Fibroblast of skin of right quadriceps (primary cell): ENCODE measurements at places on chromosomes 7 and 10.

- no peak for DNase-seq
Measured at GRCh38 chr10:69229616-69229916, 9.4 kb downstream of the HKDC1 start.

GRCh38 chr7:20510573-20510900 is 104.9 kb upstream of the ABCB5 start:
- no peak for DNase-seq

DNA sequence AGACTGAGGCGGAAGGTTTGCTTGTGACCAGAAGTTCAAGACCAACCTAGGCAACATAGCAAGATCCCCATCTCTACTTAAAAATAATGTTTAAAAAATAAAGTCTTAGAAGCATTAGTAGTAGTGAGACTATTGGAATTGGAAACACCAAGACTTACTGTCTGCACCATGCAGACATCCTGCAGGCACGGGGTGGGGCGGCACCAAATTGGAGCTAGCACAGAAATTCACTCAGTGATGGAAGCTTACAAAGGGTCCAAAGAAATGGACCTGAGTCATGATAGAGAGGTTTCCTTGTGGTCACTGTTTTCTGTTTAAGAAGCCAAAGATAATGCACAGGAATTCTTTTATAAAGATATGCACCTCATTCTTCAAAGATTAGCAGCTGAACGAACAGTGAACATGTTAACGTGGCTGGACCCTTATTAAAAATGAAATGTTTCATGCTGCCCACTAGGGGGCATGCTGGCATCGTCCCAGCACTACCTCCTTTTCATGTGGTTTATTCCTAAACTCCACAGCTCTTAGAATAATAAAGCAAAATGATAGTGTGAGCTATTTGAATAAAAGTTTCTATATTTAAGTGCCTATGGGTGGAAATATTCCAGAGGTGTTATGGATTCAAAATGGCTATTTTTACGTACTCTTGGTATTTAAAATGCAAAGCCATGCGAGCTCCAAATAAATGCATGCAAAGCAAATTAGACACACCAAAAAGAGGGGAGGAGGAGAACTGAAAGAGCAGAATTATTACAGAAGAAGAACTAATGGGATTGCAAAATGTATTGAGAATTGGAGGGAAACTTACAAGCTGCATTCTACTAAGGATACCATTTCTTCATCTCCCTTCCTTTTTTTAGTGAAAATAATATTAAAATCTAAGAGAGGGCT is 28.6 kb downstream of the PDSS1 start:
- DNase-seq = peak; percentile 64

DNA sequence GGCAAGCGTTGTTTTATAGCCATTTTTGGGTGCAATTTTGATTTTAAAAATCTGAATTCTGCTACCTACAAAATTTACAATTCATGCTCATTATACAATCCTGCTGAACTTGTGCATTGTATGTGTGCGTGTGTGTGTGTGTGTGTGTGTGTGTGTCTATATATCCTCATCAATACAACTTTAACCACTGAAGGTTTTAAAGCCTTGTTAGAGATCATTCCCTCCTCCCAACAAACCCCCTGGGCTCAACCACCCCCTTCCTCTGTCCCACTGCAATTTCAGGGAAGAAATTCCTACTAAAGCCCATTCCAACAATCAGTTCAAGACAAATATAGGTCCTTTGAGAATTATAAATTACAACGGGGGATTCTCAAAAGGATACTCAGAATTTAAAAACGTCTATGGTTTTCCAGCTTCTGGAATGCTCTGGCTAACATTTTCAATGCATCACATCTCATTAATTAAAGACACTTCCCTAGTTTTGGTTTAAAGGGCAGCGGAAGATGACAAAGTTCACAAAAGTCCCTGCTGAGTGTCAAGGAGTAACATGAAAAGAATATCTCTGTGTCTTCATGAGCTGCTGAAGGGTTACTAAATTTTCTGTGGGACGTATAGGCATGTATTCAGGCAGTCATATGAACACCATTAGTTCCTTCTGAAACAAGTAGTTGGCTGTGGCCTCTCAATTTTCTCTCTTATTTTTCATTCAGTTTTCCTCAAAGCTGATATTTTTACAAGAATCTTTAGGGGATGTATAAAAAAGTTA is 889 bp upstream of the SEMA3A start:
- DNase-seq = peak; percentile 73

DNA sequence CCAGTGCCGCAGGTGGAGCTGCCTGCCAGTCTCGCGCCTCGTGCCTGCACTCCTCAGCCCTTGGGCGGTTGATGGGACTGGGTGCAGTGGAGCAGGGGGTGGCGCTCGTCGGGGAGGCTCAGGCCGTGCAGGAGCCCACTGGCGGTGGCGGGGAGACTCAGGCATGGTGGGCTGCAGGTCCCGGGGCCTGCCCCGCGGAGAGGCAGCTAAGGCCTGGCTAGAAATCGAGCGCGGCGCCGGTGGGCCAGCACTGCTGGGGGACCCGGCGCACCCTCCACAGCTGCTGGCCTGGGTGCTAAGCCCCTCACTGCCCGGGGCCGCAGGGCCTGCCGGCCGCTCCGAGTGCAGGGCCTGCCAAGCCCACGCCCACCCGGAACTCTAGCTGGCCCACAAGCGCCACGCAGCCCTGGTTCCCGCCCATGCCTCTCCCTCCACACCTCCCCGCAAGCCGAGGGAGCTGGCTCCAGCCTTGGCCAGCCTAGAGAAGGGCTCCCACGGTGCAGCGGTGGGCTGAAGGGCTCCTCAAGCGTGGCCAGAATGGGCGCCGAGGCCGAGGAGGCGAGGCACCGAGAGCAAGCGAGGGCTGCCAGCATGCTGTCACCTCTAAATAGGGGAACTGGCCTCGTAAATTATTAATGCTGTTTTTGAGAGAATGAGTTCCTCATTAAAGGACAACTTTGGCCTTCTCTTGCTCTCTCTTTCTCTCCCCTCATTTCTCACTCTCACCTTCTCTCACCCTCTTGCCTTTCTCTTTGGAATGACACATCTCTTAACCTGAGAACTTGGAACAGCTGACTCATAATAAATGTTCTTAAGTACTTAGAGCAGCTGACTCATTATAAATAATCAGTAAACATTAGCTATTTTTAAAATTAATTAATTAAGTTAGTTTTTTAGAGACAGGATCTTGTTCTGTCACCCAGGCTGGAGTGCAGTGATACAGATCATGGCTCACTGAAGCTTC is 4.9 kb downstream of the ACADSB start:
- DNase-seq = no peak

DNA sequence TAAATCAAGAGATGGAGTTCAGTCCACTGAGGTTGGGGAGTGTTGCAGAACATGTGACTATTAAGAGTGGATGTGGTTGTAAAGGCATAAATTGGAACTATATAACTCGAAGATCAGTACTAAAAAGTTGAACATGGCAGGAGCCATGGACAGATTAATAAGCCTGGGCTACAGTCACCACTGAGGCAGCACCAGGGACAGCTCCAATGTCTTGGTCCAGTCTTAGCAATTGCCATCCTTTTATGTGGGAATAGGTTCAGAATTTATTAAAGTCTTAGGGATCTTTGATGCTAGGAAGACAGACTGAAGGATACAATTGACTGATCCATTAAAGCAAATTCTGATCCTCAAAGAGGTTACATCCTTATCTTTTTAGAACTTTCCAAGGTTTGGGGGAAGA is 156.6 kb downstream of the ADRA2A start:
- DNase-seq = no peak

GRCh38 chr7:118245267-118246040 is 20.9 kb downstream of the ANKRD7 start:
- DNase-seq = no peak

DNA sequence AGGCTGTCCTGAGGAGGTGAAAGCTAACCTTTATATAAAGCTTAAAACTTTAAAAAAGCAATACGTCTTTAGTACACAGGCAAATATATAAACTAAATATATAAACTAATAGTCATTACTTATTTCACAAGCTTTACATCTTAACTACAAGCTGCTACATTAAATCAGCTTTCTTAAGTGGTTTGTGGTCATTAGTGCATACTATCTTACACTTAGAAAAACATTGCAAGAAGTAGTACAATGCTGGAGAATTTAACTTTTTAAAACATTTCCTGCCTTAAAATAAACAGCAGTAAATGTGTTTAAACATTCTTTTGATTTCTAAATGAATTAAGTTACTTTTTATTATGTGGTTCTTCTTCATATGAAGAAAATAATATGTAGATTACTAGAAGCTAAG is 36.3 kb downstream of the MET start:
- DNase-seq = peak; percentile 69

DNA sequence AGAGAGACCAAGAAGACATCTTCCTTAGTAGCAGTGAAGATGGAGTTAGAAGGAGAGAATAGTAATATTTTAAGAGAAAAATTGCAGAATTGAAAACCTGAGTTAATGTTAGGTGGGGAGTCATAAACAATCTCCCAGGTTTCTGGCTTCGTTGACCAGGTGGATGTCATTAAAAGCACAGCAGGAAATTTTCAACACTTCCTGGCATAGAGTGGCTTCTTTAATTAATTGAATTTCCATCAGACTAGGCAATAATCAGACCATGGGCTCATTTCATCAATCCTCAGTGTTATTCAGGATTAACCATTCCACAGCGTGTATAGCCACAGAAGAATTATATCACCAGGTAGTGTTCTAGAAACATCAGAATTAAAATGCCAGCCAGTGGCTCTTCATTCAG is 268.2 kb downstream of the CCDC3 start:
- DNase-seq = no peak

- no peak for DNase-seq
Measured at GRCh38 chr10:113434315-113434714, 118.5 kb upstream of the HABP2 start.

- DNase-seq = no peak
Measured at GRCh38 chr7:100546926-100547800, 8.2 kb downstream of the AGFG2 start.

- no peak for DNase-seq
Measured at GRCh38 chr7:25802057-25802456, 349.9 kb upstream of the NFE2L3 start.

DNA sequence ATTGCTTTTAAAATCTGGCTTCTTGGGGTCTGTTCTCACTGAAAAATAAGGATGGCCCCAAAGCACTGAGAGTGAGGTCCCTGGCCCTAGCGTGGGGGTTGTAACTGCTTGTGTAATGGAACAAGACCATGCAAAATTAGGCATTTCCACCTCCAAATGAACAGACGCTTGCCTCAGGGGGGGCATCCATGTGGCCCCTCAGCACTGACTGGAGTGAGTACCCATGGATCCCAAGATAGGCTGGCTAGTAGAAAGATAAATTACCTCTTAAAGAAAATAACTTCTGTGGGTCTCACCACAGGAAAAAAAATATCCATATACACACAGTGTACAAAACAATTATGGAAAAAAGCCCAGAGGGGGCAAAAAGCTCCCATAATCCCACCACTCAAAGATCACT is 15.2 kb upstream of the CPA1 start:
- DNase-seq = no peak

- no peak for DNase-seq
Measured at GRCh38 chr7:82704121-82704520, 260.5 kb upstream of the CACNA2D1 start.

- peak; percentile 96 for DNase-seq
Measured at GRCh38 chr10:16887565-16887964, 70.3 kb upstream of the RSU1 start.

DNA sequence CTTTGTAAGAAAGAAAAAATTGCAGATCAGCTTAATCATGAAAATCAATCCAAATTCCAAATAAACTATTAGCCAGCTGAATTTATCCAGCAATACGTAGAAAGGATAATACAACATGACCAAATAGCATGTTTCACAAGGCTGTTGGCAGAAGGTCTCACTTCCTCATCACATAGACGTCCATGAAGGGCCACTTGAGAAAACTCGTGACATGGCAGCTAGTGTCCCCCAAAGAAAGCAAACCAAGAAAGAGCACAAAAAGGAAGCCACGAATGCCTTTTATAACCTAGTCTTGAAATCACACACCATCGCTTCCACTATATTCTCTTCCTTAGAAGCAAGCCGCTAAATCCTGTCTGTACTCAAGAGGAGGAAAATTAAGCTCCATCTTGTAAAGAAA is 105.6 kb upstream of the NRBF2 start:
- no peak for DNase-seq

DNA sequence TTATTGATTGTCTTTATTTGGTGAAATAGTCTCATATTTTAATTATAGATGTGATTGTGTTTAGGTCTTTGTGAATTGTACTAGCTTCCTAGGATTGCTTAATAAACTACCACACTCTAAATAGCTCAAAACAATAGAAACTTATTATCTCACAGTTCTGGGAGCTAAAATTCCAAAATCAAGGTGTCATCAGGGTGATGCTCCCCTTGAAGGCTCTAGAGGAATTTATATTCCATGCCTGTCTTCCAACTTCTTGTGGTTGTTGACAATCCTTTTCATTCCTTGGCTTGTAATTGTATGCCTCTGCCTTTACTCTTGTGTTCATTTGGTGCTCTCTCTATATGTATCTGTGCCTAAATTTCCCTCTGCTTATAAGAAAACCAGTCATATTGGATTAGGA is 155.3 kb upstream of the AKR1E2 start:
- DNase-seq = peak; percentile 85

DNA sequence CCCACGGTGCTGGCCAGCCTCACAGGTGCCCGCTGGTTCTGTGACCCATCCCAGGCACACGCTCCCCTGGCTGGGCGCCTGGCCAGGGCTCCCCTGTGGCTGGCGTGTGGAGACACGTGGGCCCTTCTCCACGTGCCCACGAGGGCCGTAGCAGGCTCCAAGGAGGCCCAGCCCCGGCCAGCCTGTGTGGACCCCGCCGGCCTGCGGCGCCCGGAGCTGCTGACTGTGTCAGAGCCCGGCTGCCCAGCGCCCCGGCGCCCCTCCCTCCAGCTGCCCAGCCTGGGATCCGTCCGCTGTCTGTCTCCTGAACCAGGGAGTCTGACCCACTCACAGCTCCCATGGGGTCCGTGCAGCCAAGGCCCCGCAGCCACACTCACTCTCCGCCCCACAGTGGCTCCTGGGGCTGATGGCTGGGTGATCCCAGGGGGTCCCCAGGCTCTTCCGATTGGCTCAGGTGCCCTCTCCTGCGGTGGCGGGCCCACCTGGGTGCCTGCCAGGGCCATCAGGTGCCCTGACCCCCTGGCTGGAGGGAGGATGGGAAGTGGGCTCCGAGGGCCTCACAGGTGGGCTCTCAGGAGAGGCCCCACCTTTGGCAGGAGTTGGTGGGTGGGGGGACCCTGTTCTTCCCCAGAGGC is 9.6 kb downstream of the TMEM184A start:
- no peak for DNase-seq

- DNase-seq = no peak
Measured at GRCh38 chr10:111472445-111472844, 395.6 kb downstream of the ADRA2A start.
